ENCODE measurements at places on chromosomes 7 and 10.

GRCh38 chr7:27164367-27165088 is 809 bp downstream of the HOXA9 start:
- DNase-seq: no peak

DNA sequence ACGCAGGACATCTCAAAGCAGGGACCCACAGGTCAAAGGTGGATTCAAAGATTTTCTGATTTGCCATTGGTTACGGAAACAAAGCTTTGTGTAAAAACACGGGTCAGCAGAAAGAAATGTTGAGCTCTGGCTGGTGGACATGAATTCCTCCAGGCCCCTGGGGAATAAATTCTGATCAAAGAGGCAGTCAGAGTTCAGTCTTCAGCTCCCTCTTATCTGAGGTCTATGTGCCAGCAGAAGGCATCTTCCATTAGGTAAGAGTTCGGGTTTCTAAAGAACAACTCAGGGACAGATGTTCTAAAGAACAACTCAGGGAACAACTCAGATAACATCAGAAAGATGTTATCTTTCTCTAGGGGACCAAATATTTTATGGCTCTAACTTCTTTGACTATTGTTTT is 64.9 kb upstream of the PALS2 start:
- DNase-seq: no peak

DNA sequence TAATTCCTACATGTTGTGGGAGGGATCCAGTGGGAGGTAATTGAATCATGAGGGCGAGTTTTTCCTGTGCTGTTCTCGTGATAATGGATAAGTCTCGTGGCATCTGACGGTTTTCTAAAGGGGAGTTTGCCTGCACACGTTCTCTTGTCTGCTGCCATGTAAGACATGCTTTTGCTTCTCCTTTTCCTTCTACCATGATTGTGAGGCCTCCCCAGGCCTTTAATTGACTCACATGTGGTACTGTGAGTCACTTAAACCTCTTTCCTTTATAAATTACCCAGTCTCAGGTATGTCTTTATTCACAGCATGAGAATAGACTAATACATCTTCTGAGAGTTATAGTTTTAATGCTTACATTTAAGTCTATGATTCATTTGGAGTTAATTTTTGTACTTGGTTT is 22.6 kb upstream of the CPN1 start:
- no peak for DNase-seq

GRCh38 chr7:135333200-135333599 is 99.6 kb downstream of the STRA8 start:
- no peak for DNase-seq

DNA sequence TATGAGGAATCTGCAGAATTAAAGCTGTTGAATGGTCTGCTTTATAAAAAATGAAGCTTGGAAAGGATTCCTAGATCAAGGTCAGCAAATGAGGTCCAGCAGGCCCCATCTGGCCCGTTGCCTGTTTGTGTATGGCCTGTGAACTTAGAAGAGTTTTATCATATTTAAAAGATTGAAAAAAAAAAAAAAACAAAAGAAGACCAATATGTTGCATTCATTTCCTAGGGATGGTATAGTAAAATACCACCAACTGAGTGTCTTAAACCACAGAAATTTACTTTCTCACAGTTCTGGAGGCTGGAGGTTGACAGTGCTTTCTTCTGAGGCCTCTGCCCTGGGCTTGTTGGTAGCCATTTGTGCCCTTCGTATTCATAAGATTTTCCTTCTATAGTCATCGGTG is 109.2 kb downstream of the PPP1R3A start:
- no peak for DNase-seq

DNA sequence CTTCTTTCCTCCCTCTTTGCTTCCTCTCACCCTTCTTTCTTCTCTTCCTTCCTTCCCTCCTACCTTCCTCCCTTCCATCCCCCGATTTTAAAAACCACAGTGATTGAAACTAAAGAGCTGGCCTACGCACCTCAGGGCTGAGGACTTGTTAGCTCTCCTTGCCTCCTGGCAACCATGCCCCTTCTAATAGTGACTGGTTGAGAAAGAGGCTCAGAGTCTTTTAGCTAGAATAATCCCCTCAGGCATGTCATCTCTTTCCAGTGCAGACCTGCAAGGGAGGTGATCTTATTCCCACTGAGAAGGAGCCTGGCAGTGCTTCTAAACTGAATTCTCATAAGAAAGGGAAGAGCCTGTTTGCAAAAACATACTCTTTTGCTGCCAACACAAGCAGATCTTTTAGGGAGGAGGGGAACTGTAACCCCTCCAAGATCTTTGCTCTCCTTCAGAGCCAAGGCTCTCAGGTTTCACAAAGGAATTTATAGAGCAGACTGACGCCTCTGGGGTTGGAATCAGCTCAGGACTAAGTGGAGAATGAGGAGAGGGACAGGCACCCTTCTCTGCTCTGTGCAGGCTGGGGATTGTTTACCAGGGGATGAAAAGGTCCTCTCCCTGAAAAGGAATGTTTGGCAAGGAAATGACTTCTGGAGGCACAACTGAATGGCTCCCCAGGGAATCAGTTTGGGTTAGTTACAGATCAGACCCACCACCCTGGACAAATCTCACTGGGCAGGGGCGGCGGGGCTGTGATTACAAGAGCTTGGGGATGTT is 9.4 kb upstream of the ANKRD1 start:
- DNase-seq: peak; percentile 64

GRCh38 chr7:92904244-92905131 is 68.1 kb upstream of the CDK6 start:
- peak; percentile 28 for DNase-seq

DNA sequence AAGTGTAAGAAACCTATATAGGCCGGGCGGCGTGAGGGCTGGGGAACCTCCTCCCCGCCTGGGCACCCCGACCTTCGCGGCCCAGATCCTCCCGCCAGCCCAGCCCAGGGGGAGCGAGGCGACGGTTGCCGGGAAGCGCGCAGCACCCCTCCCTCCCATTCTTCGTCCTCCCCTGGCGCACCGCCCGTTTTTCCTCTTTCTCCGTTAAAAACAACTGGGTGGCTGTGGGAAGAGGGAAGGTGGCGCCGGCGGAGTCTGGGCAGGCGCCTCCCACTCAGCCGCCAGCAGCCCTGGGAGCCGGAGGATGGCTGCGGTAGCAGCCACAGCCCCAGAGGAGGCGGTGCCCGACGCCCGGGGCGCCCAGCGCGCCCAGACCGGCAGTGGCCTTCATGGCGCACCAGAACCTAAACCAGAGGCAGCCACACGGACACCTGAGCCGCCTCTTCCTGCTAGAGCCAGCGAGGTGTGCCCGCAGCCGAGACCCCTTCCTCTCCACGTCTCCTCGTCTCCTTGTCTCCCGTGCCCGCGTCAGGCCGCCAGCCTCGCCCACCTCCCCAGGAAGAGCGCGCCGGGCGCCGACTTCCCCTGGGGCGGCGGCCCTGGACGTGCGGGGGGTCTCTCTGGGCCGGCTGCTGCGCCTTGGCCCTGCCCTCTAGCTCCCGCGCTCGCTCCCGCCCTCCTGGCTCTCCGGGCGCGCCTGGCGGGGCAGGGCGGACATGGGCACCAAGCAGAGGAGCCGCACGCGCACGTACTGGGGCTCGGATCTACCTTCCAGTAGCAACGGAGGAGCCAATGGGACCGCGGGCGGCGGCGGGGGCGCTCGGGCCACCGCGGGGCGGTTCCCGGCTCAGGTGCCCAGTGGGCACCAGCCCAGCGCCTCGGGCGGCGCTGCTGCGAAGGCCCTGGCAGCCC is 32.8 kb upstream of the SFTPD start:
- DNase-seq: peak; percentile 77

DNA sequence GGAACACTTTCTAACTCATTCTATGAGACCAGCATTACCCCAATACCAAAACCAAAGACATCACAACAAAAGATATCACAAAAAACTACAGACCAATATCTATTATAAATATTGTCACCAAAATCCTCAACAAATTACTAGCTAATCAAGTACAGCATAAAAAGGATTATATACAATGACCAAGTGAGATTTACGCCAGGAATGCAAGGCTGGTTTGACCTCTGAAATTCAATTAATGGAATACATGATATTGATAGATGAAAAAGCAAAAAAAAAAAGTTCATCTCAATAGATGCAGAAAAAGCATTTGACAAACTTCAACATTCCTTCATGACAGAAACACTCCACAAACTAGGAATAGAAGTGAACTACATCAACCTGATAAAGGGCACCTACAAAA is 175.3 kb downstream of the LCOR start:
- DNase-seq: no peak

DNA sequence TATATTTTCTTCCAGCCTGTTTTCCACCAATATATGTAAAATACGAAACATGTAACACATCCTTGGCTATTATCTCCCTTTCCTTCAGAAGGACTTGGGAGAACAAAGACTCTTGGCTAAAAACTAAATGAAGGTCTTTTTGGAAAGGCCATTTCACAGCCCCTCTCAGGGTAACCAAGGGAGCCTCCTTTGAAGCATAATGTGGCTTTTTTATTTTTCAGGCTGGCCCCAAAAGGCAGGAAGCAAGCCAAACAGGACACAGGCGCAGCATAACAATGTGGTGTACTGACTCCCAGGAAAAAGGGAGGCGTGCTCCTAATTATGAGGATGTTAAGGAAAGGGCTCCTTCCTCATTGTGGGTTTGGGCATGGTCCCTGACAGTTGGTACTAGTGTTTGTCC is 30.3 kb upstream of the CCSER2 start:
- no peak for DNase-seq

DNA sequence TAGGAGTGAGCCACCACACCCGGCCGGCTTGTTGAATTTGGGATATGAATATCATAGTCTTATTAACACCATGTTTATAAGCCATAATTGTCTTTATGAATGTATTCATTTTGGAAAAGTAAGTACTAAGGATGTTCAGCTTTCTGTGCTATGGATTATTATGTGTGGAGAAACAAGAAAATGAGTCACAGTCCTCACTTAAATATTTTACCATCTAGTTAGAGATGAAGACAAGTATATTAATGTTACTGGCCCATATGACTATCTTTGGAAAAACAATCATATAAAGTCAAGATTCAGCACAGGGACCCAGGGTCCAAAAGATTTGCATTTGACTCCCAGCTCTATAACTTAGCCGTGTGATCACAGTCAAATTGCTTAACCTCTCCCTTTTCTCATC is 9.8 kb upstream of the TOMM7 start:
- no peak for DNase-seq

DNA sequence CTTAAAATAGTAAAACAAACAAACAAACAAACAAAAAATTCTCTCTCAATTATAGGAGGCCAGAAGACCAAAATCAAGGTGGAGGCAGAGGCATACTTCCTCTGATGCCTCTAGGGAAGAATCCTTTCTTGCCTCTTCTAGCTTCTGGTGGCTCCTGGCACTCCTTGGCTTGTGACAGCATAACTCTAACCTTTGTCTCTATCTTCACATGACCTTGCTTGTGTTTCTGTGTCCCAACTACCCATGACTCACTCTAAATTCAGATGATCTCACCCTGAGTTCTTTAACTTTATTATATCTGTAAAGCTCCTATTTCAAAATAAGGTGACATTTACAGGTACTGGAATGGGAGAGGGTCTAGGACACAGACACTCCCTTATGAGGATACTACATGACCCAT is 88.3 kb upstream of the ANTXRL start:
- DNase-seq: no peak

DNA sequence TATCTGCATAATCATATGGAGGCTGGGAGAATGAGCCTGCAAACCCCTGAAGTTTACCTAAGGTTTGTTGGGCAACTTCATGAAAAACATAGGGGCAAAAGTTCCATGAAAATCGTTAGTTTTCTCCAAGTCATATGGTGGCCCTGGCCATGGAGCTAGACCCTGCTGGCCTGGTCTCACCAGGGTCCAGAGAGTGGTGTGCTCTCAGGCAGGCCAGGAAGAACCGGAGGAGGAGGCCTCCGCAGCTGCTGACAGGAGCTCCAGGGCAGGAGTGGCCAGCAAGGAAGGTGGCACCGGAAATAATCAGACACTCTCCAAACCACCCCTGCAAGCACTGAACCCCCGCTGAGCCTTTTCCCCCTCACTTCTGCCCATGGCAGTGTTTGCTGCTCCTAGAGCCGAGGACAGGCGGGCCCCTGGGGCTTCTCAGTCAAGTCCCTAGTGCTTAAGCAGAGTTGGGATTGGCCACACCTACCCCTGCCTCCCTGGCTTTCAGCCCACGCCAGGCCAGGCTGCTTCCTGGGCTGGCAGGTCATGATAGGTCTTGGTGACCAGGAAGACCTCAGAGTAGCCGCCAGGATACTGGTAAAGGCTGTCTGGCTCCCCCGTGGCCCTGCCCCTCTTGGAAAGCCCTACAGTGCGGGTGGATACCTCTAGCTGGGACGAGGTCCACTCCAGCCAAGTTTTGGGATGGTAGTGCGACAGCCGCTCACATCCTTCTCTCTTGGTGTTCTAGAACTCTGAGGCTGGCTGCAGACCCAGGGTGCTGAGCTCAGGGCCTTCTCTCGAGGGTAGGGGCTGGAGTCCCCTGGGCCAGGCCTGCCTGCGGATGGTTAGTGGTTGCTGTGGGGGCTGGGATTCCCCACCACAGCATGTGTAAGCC is 242.8 kb downstream of the MGMT start:
- DNase-seq: no peak

GRCh38 chr10:112456533-112456932 is 9.5 kb downstream of the VTI1A start:
- no peak for DNase-seq

DNA sequence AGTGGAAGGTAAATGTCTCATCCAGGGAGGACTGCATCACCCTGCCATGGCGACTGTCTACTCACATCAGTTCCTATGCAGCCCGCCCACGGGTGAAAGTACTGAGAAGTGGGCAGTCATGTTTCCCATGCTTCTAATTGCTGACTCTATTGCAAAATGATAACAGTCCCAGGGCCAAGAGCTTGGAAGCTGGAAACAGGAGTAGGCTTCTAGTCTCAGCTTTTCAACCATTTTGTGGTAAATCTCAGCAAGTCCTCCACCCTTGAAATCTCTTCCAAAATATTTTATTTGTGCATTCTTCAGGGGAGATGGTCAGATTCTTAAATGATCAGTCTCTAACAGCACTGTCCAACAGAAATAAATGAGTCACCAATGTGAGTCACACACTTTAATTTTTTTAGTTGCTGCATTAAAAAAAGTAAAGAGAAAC is 48.1 kb upstream of the TARP start:
- no peak for DNase-seq

DNA sequence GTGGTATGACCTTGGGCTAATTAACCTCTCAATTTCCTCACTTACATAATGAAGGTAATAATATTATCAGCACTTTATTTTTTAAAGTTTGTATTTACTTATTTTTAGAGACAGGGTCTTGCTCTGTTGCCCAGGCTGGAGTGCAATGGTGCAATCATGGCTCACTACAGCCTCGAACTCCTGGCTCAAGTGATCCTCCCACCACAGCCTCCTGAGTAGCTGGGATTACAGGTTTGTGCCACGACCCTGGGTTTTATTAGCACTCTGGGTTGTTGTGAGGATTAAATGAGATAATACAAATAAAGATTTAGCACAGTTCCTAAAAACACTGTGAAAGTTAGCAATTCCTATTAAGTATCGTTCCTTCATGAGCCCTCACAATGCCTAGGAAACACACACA is 14.7 kb downstream of the BAMBI start:
- DNase-seq: no peak

Data from iPS-NIHi11 (cell line).